Left renal pelvis (tissue), 4 donors: ENCODE measurements at places on chromosomes 11 and 22. TPM values are rescaled to one million over a fixed set of nuclear protein-coding genes. Genes with fewer than 3 reads are reported as not detected.

DNA sequence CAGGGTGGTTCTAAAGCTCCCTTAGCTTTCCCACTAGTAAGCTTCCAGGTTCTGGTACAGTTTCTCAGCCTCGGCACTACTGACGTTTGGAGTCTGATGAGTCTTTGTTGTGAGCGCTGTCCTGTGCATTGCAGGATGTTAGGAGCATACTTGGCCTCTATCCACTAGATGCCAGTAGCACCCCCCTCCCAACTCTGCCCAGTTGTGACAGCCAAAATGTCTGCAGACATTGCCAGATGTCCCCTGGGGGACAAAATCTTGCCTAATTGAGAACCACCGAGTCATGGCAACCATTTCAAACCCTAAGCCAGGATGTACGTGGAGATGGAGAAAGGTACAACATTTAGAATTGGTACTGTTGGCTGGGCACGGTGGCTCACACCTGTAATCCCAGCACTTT lies 68.7 kb downstream of the PTPRJ start:
- no peak for DNase-seq

DNA sequence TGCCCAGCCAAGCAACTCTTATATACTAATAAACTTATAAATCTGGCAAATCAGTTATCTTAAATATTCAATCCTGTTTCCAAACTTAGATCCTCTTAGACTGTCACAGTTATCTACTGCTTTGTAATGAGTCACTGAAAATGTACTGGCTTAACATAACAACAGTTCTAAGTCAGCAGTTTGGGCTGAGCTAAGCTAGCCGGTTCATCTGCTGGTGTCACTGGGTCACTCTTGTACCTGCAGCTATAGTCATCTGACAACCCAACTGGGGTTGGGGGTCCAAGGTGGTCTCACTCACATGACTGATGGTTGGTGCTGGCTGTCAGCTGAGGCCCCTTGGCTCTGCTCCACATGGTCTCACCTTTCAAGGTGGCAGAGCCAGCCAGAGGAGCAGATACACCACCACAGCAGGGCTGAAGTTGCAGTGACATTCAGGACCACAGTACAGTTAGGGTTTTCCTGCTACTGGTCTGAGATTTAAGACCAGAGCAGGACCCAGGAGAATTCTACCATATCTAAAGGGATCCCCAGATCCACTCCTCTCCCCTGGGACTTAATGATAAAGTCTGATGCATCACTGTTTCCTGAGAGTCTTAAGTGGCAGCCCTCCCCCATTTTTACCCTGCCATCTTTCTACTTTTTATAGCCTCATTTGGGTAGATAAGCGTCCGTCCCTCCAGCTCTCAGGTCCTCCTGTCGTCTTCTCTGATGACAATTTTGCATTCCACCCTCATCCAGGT lies 7.9 kb upstream of the MACROD1 start:
- no peak for DNase-seq

GRCh38 chr22:46010207-46010867 lies 33.4 kb upstream of the WNT7B start:
- DNase-seq, result no peak

GRCh38 chr11:34339149-34340064 lies 18.4 kb downstream of the ABTB2 start:
- no peak for DNase-seq

DNA sequence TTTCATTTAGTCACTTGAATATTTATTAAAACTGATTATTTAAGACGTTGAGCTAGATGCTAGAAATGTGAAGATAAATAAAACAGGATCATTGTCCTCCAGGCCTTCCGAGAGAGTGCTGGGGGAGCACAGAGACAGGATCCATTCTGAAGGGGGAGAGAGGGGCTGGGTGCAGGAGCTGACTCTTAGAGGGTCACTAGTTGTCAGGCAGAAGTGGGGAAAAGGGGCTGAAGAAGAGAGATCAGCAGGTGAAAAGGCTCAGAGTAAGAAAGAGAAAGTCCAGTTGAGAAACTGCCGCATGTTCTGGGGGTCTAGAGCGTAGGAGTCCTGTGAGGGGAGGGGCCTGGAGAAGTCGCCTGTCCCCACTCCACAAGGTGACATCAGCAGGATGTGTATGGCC lies 206.2 kb upstream of the SNX19 start:
- no peak for DNase-seq

DNA sequence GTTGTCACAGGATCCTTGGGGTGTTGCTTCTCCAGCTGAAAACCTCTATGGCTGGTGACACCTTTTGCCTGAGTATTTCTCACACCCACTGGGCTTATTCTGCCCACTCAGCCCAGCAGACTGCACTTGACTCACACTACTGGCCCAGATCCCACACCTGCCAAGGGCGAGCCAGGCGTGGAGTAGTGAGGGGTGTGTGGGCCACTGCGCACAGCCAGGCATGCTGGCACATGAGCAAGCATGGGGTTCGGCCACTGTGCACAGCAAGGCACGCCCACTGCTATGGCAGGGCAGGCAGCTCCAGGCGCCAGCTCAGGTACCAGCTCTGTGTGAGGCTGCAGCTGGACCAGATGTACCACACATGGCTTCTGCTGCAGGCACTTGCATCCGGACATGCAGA lies 116.5 kb upstream of the MTNR1B start:
- no peak for DNase-seq

- no peak for DNase-seq
Observed at GRCh38 chr11:61273178-61274078, 21.7 kb downstream of the VWCE start.

- no peak for DNase-seq
Observed at GRCh38 chr11:6876914-6877313, 489 bp downstream of the OR10A4 start.

DNA sequence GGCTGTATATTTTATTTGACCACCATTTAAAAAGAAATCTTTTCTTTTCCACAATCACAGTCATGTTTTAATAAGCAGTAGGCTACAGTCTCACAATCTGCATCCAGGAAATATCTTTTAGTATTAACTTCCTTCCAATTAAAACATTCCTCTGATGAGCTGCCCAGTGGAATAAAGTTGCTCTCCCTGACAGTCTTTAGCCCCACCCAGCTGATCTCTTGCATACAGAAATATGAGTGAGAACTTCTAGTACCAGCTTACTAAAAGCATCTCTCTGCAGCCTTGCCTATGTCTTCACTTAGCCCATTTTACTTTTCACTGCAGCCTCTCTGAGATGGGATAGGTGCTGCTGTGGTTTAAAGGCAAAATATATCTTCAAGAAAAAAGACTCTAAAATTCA lies 143.4 kb upstream of the ANO3 start:
- no peak for DNase-seq

The SNX32 gene
- 3.3 TPM for polyA plus RNA-seq

The KCNE3 gene
- 27.5 TPM for polyA plus RNA-seq

The CD3E gene
- 0.37 TPM for polyA plus RNA-seq

The MUC2 gene
- not detected for polyA plus RNA-seq

The FGF3 gene
- polyA plus RNA-seq, result not detected

The CNTF gene
- polyA plus RNA-seq, result 0.99 TPM

The TIMP3 gene
- 110 TPM for polyA plus RNA-seq

The KIF18A gene
- polyA plus RNA-seq, result 9.6 TPM
